Activated CD4-positive, alpha-beta T cell treated with anti-CD3 and anti-CD28 coated beads, Interleukin-2, amount 50 U/mL, for 48 hours (primary cell): ENCODE measurements at places on chromosomes 16 and 17.
A peak's percentile ranks its signal among the peaks of the same experiment; 100 is the strongest.

- no peak for DNase-seq
Observed at GRCh38 chr17:1843947-1844346, 14.1 kb downstream of the RPA1 start.

DNA sequence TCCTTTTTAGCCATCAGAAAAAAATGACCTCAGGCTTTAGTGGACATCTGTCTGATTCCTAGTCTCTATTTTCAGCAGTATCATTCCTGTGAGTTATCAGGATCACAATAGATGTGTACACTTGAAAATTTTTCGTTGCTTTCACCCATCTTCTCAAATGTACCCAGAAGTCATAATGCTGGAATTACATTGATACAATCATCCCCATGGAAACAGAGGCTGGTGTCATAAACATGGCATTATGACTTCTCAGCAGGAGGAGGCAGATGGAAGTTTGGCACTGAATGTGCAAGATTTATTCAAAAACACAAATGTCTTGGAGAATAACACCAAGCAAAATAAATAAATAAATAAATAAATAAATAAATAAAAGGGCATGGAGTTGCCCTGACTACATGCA lies 292.5 kb downstream of the PHKB start:
- no peak for DNase-seq

GRCh38 chr16:82460766-82461165 lies 166.0 kb upstream of the CDH13 start:
- DNase-seq: no peak

DNA sequence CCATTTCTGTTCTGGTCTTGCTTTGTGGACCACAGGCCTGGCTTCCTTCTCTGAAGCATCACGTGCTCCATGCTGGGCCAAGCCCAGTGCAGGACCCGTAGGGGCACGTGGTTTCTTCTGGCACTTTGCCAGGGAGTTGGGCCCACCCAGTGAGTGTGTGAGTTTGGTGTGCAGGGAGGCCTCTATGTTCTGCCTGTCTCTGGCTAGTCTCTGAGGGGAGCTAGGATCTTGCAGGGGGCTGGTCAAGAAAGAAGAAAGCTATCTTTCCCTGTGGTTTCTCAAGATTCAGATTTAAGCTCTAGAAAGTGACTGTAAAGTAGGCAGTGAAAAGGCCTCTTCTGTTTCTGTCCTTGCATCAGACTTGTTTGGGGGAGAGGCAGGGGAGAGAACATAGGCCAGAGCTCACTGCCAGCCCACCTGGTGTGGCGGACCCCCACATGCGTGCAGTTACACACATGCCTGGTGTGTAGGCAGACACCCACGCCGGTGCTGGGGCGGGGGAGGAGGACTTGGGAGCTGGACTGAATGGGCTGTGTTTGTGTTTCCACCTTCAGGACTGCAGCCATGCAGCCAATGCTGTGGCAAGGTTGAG lies 11.8 kb downstream of the LASP1 start:
- DNase-seq: peak; percentile 52

- peak; percentile 66 for DNase-seq
Observed at GRCh38 chr16:55257966-55258613, 65.9 kb upstream of the IRX6 start.

DNA sequence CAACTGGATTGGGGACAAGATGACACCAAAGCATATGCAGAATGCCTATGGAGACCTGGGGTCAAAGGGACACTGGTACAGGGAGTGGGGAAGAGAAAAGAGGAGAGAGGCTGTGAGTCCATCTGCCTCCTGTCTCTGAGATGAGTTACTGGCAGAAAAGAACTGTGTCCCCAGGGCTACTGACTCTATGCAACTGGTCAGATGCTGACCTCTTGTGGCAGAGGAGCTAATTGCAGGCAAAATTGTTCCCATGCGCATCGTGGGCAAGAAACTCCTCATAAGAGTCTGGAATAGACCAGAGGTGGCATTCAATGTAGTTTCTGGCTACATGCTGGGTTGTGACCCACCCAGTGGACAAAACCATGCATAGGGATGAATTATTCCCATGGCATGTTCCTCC lies 26.1 kb upstream of the MLKL start:
- DNase-seq: peak; percentile 56

DNA sequence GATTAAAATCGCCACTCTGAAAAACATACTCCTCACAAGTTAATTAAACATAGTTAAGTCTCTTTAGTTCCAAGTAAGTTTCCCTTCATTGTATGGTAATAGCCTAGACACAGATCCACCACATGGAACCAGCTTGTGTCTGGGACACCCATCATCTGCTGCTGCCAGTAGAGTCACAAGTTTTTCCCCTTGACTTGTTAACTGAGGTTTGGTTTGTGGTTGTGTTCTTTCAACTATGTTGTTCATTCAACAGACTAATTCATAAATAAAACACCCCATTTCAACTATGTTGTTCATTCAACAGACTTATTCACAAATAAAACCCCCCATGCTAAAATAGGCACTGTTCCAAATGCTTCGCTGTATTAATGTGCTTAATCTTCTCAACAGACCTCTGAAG lies 24.4 kb downstream of the YWHAE start:
- no peak for DNase-seq

DNA sequence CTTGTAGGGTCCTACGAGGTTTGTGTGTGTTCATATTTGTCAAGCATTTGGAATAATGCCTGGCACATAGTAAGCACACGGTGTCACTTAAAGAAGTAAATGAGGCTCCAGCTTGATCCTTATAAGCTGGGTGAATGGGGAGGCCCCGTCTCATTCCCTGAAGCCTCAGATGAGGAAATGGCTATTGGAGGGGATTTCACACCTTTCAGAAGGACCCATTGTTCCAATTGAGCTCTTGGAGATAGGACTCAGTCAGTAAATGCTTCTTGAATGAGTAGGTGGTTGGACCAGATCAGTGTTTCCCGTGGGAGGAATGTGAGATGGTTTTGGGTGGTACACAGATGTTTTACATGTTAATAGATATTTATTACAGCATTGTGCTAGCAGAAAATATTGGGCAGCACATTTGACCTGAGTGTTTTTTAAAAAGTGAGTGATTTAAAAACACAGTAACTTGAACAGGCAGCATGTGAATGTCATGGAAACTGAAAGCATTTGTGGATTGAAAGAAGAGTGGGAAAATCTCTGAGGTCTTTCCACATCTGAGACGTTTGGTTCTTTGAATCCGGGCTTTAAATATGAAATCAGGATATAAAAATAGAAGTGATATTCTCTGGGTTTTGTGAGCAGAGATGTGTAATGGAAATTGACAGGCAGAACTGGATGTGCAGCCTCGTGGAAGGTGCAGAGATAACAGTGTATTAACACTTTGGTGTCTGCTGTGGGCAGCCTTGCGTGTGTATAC lies 36.4 kb upstream of the ARHGAP17 start:
- peak; percentile 44 for DNase-seq

- peak; percentile 46 for DNase-seq
Observed at GRCh38 chr16:78791011-78791410, 691.6 kb downstream of the WWOX start.

DNA sequence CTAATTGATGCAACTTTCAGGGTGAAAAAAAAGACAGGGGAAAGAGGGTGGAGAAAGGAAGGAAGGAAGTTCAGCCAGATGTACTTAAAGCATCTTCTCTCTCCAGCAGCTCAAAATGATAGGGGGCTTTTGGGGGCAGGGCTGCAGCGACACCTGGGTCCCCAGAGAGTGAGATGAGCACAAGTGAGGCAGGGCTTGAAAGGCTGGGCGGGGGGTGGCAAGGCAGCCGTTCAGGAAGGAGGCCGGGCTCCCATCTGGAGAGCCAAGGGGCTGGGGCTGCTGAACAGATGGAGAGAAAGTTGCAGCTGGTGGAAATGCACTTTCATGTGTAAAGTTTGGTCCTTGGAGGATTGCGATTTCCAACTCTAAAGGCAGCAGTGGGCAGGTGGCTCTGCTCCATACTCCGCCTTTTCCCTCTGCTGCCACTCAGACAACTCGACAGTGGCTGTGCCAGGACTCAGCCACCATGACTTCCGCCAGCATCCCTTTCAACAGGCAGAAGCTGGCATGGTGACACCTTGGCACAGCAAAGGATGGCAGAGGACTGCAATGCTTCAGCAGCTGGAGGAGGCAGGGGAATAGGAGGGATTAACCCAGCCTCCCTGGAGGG lies 7.7 kb downstream of the SLC35B1 start:
- no peak for DNase-seq

DNA sequence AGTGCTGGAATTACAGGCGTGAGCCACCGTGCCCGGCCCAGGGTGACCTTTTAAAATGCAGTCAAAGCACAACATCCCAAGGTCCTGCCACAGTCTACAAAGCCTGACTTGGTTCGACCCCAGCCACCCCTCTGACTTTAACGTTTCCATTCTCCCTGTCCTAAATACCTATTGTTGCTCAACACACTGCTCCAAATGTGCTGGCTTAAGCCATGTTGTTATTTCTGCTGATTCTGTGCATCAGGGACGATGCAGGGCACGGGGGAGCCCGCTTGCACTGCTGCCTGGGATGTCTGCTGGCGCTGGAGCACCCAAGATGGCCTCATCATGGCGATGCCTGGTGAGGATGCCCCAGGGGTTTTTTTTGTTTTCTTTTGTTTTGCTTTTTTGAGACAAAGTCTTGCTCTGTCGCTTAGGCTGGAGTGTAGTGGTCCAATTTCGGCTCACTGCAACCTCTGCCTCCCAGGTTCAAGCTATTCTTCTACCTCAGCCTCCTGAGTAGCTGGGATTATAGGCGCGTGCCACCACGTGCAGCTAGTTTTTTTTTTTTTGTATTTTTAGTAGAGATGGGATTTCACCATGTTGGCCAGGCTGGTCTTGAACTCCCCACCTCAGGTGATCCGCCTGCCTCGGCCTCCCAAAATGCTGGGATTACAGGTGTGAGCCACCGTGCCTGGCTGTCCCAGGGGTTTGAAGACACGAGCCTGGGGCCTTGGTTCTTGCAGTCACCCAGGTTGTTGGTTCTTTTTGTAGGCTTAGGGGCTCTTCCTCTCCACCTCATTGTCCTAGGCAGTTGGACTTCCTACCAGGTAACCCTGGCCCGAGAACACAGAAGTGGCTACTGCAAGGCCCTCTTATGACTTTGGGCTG lies 22.9 kb downstream of the TMC7 start:
- no peak for DNase-seq

DNA sequence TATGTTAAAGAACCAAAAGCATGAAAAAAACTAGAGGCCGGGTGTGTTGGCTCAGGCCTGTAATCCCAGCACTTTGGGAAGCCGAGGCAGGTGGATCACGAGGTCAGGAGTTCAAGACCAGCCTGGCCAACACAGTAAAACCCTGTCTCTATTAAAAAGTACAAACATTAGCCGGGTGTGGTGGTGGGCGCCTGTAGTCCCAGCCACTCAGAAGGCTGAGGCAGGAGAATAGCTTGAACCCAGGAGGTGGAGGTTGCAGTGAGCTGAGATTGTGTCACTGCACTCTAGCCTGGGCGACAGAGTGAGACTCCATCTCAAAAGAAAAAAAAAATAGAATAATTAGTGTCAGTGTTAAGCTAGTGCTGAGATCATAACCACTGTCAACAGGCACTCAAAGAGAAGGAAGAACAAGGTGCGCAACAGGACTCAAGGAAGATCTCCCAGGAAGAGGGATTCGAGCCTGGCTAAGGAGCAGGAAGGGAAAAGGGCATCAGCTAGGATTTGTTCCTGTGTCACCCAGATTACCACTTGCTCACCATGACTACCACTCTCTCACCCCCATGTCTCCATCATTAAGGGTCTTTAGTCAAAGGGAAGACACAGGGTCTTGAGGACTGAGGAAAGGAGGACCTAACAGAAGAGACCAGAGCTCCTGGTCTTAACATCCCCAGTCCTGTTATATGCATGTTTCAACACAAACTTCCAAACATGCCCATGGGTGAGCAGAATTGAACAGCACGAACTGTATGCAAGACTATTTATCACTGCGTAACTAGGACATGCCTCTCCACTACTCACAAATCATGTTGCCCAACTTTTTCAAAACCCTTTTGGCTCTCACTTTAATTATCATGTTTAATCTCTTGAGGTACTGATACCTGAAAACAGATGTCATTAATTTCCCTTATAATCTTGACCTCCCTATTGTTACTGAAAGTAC lies 88.3 kb upstream of the PLEKHM1 start:
- no peak for DNase-seq

DNA sequence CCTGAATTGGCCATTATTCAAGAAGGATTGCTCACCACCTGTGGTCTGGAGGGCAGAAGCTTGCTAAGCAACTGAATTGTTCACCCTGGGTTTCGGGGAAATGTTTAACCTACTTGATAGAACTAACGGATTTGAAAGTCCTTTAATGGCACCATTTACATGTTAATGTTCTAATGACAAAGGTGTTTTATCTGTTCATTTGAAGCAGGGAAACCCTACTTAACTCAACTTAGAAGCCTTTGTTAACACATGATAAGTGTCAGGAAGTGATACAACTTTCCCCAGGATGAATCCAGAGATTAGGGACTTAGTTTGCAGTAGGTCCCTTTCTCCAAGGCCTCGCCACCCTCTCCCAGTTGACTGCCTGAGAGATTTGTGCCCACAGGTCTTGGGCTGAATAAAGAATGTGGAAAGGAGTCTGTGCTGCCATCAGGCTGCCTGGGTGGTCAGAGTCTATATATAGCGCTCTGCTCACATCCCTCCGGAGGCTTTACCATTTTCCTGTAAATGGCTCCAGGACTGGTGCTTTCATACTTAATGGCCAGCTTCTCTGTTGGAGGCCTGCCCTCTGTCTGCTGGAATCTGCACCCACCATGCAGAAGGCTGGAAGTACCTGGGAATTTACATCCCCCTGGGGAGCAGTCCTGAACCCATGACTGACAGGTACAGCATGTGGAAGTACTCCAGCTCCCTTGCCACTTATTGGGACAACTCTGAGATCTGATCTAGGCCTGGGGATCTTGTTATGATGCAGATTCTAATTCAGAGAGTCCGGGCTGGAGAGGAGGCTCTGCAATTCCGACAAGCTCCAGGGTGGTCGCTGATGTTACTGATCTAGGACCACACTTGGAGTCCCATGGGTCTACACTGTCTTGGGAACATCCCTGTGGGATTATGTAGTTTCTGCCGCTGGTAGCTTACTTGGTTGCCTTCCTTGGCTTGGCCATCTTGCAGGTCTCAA lies 99.9 kb downstream of the ASIC2 start:
- DNase-seq: no peak

GRCh38 chr16:54890381-54890780 lies 40.3 kb upstream of the IRX5 start:
- no peak for DNase-seq

GRCh38 chr17:77746393-77746792 lies 212.1 kb upstream of the TNRC6C start:
- no peak for DNase-seq

DNA sequence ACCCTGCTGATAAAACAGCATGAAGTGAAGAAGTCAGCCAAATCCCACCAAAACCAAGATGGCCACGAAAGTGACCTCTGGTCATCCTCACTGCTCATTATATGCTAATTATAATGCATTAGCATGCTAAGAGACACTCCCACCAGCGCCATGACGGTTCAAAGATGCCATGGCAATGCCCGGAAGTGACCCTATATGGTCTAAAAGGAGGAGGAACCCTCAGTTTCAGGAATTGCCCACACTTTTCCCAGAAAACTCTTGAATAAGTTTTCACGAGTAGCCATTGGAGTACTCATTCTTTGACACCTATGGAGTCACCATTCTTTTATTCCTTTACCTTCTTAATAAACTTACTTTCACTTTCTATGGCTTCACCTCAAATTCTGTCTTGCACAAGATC lies 44.3 kb downstream of the GSG1L start:
- no peak for DNase-seq
